ENCODE measurements at places on chromosomes 1 and 21.

GRCh38 chr1:162279136-162279498, 97.5 kb downstream of the SPATA46 start:
- DNase-seq, result no peak

- no peak for DNase-seq
These were observed 16.9 kb upstream of the KRTAP19-5 start for GRCh38 chr21:30518876-30519275.

DNA sequence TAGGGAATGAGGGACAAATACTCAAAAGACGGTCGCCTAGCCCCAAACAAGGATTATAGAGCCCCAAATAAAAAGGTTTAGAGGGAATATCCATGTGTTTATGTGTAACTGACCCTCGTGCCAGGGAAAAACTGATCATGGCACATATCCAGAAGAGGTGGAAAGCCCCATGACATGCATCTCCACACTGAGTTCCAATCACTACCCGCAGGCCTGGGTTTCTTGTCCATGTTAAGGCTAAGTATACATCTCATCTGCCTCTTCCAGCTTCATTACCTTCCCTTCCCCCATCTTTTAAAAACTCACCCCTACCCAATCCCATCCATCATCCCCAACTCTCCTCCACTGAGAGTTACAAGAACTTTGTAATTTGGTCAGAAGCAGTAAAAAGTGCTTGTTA, 15.2 kb downstream of the GADD45A start:
- DNase-seq, result no peak

- no peak for DNase-seq
These were observed 179.6 kb downstream of the PLPP3 start for GRCh38 chr1:56399795-56400194.

- DNase-seq, result no peak
These were observed 5.5 kb downstream of the PTP4A2 start for GRCh38 chr1:31932491-31933316.

Measured in T-helper 1 cell (primary cell).